CD8-positive, alpha-beta memory T cell (primary cell): ENCODE measurements at places on chromosomes 1 and 21.

DNA sequence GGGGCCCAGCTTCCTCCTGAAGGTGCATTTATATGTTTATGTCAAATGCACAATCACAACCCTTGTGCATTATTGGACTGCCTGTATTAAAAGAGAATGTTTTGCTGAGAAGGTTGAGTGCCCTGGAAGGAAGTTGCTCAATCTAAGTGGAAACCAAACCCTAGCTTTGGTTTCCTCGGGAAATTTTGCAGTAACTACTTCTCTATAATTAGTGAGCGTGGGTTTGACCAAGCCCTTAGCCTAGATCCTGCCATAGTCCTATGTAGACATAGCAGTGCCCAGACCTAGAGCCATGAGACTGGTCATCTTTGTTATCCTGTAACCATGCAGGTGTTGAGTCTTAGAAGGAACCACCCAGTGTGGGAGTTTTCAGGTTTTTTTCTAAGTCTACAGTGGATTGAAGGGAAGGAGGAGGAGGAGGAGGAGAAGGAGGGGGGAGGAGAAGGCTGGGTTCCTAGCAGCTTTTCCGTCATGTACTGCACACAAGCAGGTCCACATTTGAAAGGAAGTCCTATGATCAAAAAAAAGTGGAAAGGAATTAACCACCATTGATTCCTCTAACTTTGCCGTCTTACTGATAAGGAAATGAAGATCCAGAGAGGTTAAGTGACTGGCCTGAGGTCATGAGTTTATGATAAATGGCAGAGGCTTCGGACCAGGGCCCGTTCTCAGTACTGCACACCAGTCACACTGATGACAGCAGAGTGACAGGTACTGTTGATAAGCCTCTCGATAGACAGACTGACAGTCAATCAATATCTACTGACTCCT lies 72.2 kb upstream of the LYST start:
- H3K36me3 ChIP-seq = no peaks in the 10 kb centered on the region
- H3K4me3 ChIP-seq = no peak overlapping the region
- no peak for DNase-seq

DNA sequence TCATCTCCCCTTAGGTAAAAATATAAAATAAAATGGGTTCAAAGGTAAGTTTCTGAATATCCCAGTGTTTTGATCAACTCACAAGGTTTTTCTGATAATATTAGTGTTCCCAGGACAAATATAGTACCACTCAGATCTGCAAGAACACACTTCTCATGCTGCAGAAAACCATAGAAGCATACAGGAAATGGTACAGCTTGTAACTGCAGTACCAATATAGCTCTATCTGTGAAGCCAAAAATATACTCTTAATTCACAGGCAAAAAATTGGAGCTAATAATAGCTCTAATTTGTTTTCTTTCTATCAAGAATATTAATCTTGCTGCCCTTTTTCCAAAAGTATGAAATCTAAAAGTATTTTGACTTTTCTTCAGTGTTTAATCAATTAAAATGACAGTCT lies 13.2 kb downstream of the VPS45 start:
- no peaks in the 10 kb centered on the region for H3K27me3 ChIP-seq
- peaks cover 14% of the 10 kb centered on the region for H3K36me3 ChIP-seq
- DNase-seq = no peak
- H3K4me1 ChIP-seq = no peaks in the 10 kb centered on the region

GRCh38 chr21:30779249-30779648 lies 24.0 kb upstream of the KRTAP21-1 start:
- no peak overlapping the region for H3K4me3 ChIP-seq
- no peaks in the 10 kb centered on the region for H3K27me3 ChIP-seq
- H3K4me1 ChIP-seq = no peaks in the 10 kb centered on the region
- H3K27ac ChIP-seq = no peak overlapping the region
- no peak for DNase-seq

- no peak for DNase-seq
- H3K36me3 ChIP-seq = no peaks in the 10 kb centered on the region
- no peaks in the 10 kb centered on the region for H3K27me3 ChIP-seq
- no peak overlapping the region for H3K4me3 ChIP-seq
Observed at GRCh38 chr1:25195835-25196234, 36.5 kb downstream of the SYF2 start.

GRCh38 chr1:84208935-84209334 lies 64.9 kb downstream of the PRKACB start:
- peaks cover 18% of the 10 kb centered on the region for H3K36me3 ChIP-seq
- no peaks in the 10 kb centered on the region for H3K27me3 ChIP-seq
- no peaks in the 10 kb centered on the region for H3K4me1 ChIP-seq
- no peak overlapping the region for H3K4me3 ChIP-seq
- DNase-seq = no peak
- H3K27ac ChIP-seq = no peak overlapping the region

DNA sequence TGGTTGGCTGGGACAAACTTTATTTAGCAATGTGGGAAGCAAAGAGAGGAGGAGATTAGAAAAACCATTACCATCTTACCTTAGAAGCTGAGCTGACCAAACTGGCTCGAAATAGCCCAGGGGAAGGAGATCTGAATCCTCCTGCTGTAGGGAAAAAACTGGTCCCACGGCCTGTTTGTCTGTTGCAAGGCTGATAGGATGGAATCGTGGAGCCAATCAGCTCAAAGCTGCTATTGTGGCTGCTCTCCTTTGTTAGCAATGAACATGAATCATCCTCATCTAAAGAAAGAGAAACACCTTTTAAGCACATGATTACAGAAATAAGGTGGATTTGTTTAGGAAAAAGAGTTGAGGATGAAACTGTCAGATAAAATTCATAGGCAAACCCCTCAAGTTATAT lies 21.5 kb downstream of the CLSPN start:
- no peaks in the 10 kb centered on the region for H3K27me3 ChIP-seq

- no peak overlapping the region for H3K27ac ChIP-seq
- H3K27me3 ChIP-seq = no peaks in the 10 kb centered on the region
- no peak overlapping the region for H3K4me3 ChIP-seq
- H3K4me1 ChIP-seq = peaks cover 12% of the 10 kb centered on the region
- no peaks in the 10 kb centered on the region for H3K36me3 ChIP-seq
- no peak for DNase-seq
Observed at GRCh38 chr1:228276901-228277490, 69.2 kb downstream of the OBSCN start.

DNA sequence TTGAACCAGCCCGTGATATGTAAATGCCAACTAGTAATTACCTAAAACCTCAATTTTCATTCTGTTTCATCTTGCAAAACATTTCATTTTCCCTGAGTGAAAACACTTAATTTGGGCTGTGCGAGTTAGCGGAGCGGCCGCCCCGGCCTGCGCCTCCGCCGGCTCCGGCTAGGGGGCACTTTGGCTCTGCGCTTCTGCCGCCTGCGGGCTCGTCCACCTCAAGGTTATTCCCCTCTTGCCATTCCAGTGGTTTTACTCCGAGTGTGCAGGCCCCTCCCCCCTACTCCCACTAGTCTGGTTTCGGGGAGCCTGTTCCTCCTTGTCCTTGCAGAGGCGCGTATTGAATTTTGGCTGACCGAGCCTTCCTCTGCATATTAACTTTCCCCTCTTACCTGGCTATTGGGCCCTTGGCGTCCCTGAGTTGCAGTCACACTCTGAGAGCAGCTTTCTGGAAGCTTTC lies 55.6 kb downstream of the PEX14 start:
- H3K4me3 ChIP-seq = no peak overlapping the region
- H3K36me3 ChIP-seq = no peaks in the 10 kb centered on the region
- H3K4me1 ChIP-seq = no peaks in the 10 kb centered on the region
- H3K27me3 ChIP-seq = no peaks in the 10 kb centered on the region

- no peak overlapping the region for H3K27ac ChIP-seq
- no peak for DNase-seq
- no peaks in the 10 kb centered on the region for H3K36me3 ChIP-seq
Observed at GRCh38 chr1:169784102-169784501, 10.6 kb downstream of the METTL18 start.

GRCh38 chr1:197920067-197920396 lies 2.9 kb downstream of the LHX9 start:
- H3K36me3 ChIP-seq = no peaks in the 10 kb centered on the region
- H3K4me3 ChIP-seq = no peak overlapping the region
- H3K27ac ChIP-seq = no peak overlapping the region

DNA sequence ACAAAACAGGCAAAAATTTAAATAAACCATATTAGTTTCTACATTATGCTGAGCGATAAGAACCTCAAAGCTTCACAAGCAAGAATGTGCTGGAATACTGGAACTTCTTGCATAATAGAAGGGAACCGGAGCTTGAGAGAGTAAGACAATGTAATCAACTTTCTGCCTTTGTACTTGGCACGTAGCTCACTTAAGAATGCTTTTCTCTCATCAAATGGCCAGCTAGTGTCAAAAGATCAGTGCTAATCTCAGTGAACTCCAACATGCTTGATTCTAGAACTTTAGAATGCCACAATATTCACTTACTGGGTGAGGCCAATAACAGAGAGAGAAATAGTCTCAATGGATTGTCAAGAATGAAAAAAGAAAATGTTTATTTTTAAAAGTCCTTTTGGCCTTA lies 486.1 kb upstream of the LRRC7 start:
- DNase-seq = no peak
- H3K36me3 ChIP-seq = no peaks in the 10 kb centered on the region
- no peak overlapping the region for H3K4me3 ChIP-seq
- H3K4me1 ChIP-seq = no peaks in the 10 kb centered on the region

DNA sequence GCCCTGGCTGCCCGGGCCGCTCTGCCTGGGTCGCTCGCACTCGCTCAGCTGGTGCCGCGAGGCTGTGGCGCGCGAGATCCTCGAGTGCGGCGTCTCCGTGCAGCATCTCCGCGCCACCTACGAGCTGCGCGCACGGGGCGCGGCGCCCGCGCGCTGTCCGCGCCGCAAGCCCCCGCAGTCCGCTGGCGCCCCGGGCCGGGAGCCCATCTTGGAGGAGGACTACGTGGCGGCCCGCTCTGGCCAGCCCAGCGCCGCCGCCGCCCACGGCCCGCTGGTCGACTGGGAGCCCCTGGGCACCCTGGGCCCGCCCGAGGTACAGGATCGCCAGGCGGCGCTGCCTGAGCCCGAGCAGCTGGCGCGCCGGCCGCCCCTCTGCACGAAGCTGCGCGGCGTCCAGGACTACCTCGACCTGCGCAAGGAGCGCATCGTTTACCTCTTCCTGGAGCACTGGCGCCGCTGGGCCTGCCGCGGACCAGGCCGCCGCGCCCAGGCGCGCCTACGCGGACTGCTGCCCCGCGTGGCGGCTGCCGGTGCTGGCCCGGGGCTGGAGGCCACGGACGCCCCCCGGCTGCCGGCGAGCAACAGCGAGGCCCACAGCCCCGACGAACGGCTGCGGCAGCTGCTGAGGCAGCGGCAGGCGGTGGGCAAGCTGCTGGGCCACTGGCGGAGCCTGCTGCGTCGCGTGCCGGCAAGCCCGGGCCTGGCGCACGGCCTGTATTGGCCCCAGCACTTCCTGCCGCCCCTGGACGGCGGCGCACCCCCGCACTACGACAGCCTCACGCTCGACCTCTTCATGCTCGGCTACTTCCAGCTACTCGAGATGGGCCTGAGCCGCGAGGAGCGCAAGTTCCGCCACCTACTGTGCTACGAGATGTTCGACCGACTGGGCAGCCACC lies 10.9 kb downstream of the TNFRSF25 start:
- H3K36me3 ChIP-seq = no peaks in the 10 kb centered on the region
- H3K4me3 ChIP-seq = no peak overlapping the region
- peaks cover 9% of the 10 kb centered on the region for H3K27me3 ChIP-seq
- H3K27ac ChIP-seq = no peak overlapping the region

- no peaks in the 10 kb centered on the region for H3K36me3 ChIP-seq
- H3K27me3 ChIP-seq = no peaks in the 10 kb centered on the region
- no peaks in the 10 kb centered on the region for H3K4me1 ChIP-seq
Observed at GRCh38 chr21:44413566-44414290, 41.6 kb upstream of the LRRC3 start.

GRCh38 chr1:52474807-52475206 lies 70.4 kb downstream of the PRPF38A start:
- no peaks in the 10 kb centered on the region for H3K4me1 ChIP-seq
- H3K27me3 ChIP-seq = no peaks in the 10 kb centered on the region
- peaks cover 12% of the 10 kb centered on the region for H3K36me3 ChIP-seq
- H3K27ac ChIP-seq = no peak overlapping the region

DNA sequence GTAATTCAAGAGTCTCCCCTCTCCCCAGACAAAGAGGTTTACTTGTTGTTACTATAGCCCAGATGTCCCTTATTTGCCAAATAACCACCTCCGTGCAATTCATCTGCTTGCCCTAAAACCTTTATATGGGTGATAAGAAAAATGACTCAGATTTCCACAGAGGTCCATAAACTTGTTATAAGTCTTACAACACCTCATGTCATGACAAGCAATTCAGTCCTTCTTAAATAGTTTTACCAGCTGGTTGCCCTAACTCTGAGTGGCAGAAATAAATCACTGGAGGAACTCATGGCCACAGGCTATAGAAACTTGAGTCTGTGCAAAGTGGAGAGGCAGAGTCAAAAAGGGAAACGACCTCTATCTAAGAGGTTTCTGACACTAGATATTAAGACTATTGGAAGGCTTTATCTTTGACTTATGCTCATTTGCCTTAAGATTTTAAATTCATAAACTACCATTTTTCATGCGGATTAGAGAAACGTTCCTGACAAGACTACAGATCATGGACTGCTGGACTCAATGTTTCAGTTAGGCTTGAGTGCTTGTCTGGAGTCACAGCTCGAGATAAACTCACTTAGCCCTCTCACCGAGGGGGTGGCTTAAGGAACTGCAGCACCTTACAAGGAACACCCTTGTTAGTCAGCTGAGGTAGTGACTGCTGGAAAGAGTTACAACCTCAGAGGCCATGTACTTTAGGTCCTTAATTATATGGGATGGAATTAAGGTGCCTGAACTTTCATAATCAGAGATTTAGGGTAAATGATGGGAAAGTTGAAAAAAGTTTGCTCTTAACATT lies 662.5 kb upstream of the USP24 start:
- H3K27me3 ChIP-seq = no peaks in the 10 kb centered on the region
- no peak overlapping the region for H3K27ac ChIP-seq
- no peaks in the 10 kb centered on the region for H3K36me3 ChIP-seq
- no peaks in the 10 kb centered on the region for H3K4me1 ChIP-seq
- DNase-seq = no peak

- no peak for DNase-seq
- no peaks in the 10 kb centered on the region for H3K4me1 ChIP-seq
- no peaks in the 10 kb centered on the region for H3K27me3 ChIP-seq
- no peaks in the 10 kb centered on the region for H3K36me3 ChIP-seq
- H3K27ac ChIP-seq = no peak overlapping the region
Observed at GRCh38 chr21:45379901-45380330, 25.0 kb upstream of the COL18A1 start.

GRCh38 chr21:42366292-42367010 lies at the start of gene TFF1:
TFF1 (minus strand) TSS chr21:42366535; CDS start chr21:42366495, 40 bp downstream.
- no peaks in the 10 kb centered on the region for H3K27me3 ChIP-seq
- H3K36me3 ChIP-seq = no peaks in the 10 kb centered on the region
- peaks cover 4% of the 10 kb centered on the region for H3K4me1 ChIP-seq
- H3K4me3 ChIP-seq = no peak within 1 kb of the TSS
- no peak for DNase-seq
- H3K27ac ChIP-seq = no peak within 1 kb of the TSS

DNA sequence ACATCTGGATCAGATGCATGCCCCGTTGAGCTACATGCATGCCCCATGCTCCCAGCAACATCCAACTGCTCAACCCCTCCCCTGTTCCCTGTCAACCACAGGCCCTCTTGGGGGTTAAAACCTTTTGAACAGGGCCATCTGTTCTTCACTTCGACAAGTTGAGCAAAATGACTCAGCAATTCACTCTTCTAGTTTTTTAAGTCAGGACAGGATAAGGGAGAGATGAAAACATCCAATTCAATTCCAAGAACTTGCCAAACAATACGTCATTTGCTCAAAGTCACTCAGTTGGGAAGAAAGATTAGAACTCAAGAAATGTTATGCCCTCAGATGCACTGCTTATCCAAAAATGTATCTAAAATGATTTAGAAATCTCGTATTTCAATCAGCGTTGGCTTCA lies 46.1 kb upstream of the MTF2 start:
- no peaks in the 10 kb centered on the region for H3K27me3 ChIP-seq
- H3K4me3 ChIP-seq = no peak overlapping the region
- no peak for DNase-seq
- no peaks in the 10 kb centered on the region for H3K36me3 ChIP-seq

GRCh38 chr1:94646141-94646643 lies 104.6 kb upstream of the F3 start:
- no peak for DNase-seq
- no peak overlapping the region for H3K27ac ChIP-seq
- no peaks in the 10 kb centered on the region for H3K4me1 ChIP-seq
- no peak overlapping the region for H3K4me3 ChIP-seq
